ENCODE measurements at places on chromosomes 6 and 20.

DNA sequence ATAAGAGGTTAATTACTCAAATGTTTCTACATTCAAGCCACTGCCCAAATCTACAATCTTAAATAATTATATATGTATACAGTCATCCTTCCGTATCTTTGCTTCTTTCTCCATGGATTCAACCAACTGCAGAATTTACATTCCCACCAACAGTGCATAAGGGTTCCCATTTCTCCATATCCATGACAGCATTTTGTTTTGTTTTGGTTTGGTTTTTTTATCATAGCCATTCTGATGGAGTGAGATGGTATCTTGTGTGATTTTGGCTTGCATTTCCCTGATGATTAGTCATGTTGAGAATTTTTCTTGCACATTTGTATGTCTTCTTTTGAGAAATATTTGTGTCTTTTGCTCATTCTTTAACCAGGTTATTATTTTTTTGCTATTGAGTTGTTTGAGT is 198.5 kb downstream of the C6orf118 start:
- DNase-seq, result no peak

DNA sequence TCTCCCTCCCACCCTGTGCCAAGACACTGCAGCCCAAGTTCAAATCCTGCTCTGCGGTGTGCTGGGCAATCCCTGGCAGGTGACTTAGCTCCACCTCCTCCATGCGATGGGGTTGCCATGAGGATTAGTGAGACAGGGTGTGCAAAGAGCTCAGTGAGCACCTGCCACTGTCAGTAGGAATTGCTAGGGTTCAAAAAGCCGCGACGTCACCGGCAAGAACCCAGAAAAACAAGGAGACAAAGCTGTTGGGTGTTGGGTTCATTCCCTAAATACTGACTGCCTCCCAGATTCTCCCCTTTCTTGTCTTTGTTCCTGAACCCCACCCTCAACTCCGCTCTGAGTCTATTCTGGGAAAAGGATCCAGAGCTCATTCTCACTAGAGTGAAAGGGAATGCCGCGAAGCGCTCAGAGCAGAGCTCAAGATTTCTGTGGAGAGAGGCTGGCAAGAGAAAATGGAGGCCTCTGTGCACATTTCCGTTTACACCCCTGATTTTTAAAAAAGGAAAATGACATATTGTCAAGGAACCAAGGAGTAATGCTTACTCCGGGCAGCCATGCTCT is 13.3 kb downstream of the PMEPA1 start:
- no peak for DNase-seq

DNA sequence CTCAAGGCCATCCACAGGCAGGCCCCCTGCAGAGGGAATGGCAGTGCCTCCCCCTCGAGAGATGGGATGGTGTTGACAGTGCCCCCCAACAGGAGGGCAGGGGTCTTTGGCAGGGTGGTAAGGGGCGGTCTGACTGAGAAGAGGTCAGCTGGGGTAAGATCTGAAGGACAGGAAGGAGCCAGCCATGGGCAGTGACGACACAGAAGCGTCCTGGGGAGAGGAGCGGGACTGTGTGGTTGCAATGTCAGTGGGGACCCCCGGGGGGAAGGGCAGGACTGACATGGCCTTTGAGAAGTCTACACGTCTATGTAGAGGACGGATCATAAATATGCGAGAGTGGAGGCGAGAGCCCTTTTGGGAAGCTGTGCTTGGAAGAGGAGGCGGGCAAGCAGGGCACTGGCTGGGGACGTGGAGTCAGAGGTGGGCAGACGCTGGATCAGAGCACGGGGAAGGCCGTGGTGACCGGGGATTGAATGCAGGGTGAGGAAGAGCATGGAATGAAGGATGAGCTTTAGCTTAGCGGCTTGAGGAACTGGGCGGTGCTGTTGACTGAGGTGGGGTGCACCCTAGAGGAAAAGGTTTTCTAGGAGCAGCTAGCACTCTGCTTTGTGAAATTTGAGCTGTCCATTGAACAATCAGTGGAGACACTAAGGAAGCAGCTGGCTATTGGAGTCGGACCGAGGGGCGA is 82.5 kb upstream of the AGPAT4 start:
- no peak for DNase-seq

DNA sequence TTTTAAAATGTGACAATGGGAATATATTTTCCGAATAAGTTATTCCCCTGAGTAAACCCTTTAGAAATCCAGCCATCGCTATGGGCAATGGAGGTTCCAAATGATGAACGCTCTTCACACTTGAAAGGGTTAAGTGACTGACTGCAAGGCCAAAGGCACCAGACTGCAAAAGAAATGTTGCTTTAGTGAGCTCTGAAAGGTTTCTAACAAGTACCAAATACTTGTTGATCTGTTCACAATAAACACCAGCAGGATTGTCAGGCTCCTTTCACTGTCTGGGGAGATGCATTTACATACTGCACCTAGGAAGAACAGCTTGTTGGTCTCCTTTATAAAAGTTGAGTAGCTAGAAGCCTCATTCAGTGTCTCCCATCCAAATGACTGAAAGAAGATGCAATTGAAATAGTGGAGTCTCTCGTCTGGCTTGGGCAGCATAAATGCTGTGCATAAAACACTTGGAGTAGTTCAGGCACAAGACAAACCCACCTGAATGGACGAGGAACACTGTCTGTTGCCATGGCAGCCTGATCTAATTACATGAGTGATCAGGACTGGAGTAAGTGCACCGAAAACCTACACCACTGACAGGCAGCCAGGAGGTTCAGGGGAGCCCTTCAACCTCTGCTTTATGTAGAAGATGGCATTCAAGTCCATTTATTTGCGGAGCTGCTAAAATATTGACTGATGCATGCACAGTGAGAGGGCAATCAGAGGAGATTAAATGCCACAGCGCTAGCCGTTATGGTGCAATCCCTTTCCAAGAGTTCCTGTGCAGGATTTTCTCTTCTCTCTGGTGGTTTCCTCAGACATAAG is 2.9 kb downstream of the ATXN1 start:
- DNase-seq, result no peak

- DNase-seq, result no peak
Measured at GRCh38 chr6:104928141-104928540, 28.8 kb upstream of the LIN28B start.

GRCh38 chr6:137217801-137218472 is 1.2 kb downstream of the IFNGR1 start:
- DNase-seq, result no peak

DNA sequence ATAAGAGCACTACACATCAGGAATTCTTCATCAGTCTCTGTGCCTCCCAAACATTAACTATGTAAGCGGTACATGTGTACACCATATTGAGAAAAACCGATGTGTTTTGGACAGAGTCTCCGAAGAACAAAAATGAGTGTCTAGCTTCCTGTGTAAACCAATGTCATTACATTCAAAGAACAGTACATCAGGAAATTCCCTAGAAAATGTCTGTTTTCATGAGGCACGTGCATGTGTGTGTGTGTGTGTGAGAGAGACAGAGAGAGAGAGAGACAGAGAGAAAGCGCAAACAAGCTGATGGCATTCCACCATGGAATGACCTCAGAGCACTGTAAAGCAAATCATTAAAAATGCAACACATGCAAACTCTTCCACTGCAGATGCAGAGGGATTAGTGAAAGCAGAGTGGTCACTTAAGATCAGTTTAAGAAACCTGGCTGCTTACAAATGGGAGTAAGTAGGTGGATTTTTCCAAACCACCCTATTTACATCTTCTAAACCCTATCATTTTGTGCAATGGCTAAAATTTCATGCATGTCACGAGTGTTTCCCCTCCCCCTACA is 133.9 kb downstream of the HIVEP2 start:
- no peak for DNase-seq

DNA sequence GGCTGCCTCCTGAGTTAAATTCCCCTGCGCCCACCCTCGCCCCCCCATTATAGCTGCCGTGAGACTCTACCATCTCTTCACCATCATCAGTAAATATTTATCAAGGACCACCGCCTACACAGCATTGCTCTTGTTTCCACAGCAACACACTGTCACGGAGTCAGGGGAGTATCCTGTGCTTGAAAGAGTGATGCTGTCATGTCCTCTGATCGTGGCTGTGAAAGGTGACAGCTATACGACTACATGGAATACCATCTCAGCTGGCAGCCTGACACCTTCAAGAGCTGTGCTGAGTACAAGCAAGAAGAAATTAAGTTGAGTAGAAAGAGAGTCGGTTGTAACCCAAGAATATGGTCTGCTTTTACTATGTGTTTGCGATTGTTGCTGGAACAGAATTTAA is 3.4 kb downstream of the PTPRT start:
- DNase-seq, result no peak

GRCh38 chr6:105545947-105546731 is 143.3 kb upstream of the PREP start:
- no peak for DNase-seq

- DNase-seq, result no peak
Measured at GRCh38 chr20:51037532-51038115, 14.7 kb upstream of the KCNG1 start.

DNA sequence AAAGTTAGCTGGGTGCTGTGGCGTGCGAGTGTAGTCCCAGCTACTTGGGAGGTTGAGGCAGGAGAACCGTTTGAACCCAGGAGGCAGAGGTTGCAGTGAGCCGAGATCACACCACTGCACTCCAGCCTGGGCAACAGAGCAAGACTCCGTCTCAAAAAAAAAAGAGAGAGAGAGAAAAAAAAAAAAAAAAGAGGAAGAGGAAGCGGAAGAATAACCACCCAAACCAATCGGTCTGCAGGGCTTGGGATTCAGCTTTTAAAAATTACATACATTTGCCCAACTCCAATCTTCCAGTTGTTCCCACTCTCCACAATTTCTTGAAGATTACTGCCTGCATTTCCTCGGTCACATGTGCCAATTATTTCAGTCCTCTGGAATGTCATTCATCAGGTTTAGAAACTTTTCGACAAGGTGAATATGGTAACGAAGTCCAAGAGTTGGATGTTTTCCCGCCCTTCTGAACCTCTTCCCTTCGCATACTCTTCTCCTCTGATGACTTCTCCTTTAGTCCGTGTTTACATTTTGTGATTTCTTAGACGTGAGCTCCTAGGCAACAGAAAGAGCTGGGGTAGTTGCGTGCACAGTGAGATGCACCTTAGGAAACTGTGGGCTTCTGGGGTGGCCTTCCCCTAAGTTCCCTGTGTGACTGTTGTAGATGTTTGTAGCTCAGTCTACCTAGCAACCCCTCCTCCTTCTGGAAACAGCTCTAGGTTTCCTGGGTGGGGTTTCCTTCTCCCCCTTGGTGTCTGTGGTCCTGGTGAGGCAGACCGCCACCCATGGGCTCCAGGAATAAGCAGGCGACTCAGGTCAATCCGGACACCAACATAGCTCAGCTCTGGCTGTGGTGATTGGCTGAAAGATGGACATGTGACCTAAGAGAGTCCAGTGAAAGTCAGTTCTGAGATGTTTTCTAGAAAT is 63.0 kb upstream of the NCOA3 start:
- DNase-seq, result no peak

DNA sequence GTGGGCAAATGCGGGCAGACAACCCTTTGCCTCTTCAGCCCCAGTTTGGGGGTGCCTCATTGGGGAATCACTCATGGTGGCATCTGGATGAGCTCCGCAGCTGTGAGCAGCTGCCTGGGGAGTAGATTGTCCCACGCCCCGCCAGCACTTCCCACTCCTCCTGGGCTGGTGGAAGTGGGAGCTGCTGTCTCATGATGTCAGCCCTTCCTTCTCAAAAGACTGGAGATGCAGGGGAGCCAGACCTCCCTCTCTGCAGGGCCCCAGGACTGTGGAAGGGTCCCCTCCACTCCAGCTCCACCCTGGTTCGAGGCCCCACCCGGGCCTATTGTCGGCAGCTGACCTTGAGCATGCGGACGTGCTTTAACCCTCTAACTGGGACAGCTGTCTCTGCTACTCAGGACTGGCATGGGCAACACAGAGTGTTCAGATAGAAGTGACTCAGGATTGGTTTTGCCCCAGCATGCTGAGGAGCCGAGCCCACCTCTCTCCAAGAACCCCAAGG is 2.0 kb downstream of the UNC93A start:
- no peak for DNase-seq

Measured in NCI-H774 (cell line).